ENCODE measurements at places on chromosomes 4 and X. TPM values are rescaled to one million over a fixed set of nuclear protein-coding genes. Genes with fewer than 3 reads are reported as not detected.
A peak's percentile ranks its signal among the peaks of the same experiment; 100 is the strongest.

DNA sequence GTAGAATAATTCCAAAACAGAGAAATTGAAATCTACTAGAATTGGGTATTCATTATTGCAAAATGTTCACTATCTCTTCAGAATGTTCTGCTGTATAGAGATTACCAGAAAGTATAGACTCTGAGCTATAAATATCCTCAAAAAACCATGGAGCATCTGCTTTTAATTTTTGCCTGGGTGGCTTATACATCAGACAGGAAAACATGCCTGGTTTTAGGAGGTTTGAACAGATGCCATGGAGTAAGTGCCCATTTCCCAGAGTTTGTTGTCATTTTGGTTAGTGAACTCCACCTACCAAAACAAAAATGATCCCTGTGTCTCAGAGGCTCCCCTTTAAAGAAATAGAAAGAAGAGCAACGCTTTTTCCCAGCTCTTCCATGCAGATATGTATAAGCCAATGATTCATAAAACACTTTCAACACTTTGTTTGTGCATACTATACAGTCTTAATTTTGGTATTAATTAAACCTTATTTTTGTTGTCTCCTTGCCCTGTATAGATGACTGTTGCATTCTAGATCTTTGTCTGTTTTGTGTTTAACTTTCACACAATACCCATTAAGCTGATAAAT lies 68.7 kb downstream of the MEPE start:
- no peak for DNase-seq

DNA sequence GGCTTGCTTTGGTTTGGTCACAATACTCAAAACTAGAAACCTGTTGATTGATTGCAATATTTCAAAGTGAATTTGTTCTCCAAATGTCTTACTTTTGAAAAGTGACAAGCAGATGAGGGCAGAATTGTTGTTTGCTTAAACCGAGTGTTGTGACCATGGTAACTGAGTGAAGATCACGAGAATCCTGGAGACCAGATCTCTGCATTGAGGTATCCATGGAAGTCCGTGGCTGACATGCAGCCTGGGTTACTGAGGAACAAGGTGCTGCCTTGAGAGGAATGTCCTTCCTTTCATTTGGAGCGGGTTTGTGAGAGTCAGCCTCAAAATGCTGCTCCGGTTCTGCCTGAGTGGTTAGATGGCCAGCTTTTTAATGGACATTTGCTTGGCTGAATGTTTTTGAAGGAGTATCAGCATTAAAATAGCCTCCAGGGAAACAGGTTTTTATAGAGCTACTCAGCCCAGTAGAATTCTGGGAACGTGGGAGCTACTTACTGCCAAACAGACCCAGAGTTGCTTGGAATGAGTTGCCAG lies 31.3 kb downstream of the NYX start:
- DNase-seq: no peak

GRCh38 chrX:101659601-101660063 lies at the start of gene ARMCX2:
TSS of gene ARMCX2 (minus strand) at chrX:101659850. CDS start at chrX:101657588, 2,262 bp downstream.
- peak; percentile 69 for DNase-seq

DNA sequence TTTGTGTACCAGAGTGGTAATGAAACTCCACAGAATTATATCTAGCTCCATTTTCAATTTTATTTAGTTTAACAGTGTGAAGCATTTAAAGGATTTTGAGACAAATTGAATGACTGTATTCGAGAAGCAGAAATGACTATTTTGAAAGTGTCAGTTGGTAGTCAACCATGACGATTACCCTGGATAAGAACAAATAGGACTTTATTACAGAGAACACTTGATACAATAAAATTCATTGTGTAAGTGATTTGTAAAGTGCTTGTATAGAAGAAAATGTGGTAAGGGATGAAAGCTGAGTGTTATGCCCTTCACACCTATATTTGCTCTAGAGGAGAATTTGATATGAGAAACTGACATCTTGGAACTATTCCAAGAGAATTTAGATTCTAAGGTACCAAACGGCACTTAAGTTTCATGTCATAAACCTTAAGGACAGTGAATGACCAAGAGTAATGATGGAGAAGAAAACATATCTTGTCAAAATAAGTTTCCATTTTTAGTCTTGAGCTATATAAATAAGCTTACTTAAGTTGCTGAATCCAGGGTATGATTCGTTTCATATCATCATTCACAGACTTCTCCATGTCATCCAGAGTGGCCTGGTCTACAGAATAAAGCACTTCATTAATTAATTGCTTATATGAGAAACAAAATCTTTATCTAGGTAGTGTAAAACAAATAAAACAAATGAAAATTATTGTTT lies 34.6 kb downstream of the MED14 start:
- no peak for DNase-seq

The NAA11 gene
- not detected for total RNA-seq

The PLXNB3 gene
- 0.36 TPM for total RNA-seq

- DNase-seq: no peak
Observed at GRCh38 chr4:7189066-7189465, 3.3 kb upstream of the SORCS2 start.

- DNase-seq: peak; percentile 58
Observed at GRCh38 chr4:86818211-86818610, 31.0 kb downstream of the SLC10A6 start.

DNA sequence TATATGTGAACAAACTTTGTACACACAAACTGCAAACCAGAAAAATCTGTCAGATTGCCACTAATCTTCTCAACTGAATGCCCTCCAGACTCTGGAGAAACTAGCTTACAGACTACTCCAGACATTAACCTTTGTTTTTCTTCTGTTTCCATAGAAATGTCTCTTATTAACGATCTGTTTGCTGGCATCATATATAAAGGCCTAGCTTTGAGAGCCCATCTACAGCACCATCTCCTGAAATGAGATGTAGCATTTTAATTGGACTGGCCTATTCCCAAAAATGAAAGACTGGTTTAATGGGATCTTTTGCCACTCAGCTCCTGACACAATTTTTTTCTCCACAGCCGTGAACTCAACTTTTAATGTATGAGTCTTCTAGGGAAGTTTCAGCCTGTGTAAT lies 266.0 kb upstream of the IL1RAPL1 start:
- DNase-seq: no peak

GRCh38 chr4:175419236-175419718 lies 392.8 kb downstream of the GPM6A start:
- DNase-seq: peak; percentile 96

The TMEM156 gene
- total RNA-seq: 0.54 TPM

- no peak for DNase-seq
Observed at GRCh38 chrX:111123606-111124179, 27.7 kb downstream of the PAK3 start.

- no peak for DNase-seq
Observed at GRCh38 chr4:123297836-123298235, 98.8 kb upstream of the SPRY1 start.

DNA sequence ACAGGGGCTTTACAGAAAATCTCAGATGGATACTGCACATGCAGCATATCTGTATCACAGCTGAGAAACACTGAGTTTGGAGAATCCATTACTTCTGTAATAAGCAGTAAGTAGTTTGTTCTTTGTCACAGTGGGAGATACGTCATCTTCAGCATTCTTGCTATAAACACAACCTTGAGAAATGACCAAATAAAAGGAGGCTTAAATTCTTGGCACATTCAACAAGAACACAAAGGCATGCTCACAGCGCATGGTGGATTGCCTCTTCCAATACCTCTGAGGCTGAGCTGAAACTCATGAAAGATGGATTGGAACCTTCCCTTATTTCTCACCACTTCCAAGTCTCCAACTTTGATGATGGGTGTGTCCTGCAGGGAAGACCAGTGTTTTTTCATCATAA lies 54.5 kb downstream of the ANXA5 start:
- peak; percentile 28 for DNase-seq

DNA sequence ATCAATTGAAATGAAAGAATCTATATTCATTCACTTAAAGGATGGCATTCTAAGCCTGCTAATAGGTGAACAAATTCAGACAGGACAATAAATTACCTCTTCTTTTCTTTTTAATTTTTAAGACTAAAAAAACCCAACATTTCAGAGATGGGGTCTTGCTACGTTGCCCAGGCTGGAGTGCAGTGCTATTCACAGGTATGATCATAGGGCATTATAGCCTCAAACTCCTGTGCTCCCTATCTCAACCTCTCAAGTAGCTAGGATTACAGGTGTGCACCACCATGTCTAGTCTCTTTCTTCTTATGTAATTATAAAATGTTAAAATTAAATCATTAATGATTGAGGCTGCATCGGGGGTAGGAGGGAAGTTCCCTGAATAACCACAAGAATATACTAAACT lies 52.5 kb upstream of the PDLIM5 start:
- no peak for DNase-seq

The AVPR2 gene
- total RNA-seq: not detected

- DNase-seq: no peak
Observed at GRCh38 chr4:58252656-58253055, 1142.5 kb upstream of the IGFBP7 start.

DNA sequence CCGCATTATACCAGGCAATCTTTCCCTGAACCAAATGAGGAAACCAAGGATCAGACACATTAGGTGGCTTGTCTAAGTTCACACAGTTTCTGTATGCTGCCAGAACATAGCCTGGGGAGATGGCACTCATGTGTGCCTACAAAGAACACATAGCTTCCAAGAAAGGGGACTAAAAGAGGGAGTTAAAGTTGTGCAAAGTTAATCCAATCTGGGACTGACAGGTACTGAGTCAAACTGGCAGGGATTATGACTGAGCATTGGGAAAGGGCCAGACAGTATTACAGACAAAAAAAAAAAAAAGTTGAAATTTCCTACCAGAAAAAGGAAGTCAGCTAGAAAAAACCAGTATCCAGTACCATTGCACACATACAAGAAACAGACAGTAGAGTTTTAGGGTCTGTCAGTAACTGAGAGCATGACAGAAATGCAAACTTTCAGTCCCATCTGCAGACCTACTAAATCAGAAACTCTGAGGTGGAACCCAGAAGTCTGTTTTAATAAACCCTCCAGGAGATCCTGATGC lies 37.2 kb downstream of the ADAMTS3 start:
- DNase-seq: no peak

DNA sequence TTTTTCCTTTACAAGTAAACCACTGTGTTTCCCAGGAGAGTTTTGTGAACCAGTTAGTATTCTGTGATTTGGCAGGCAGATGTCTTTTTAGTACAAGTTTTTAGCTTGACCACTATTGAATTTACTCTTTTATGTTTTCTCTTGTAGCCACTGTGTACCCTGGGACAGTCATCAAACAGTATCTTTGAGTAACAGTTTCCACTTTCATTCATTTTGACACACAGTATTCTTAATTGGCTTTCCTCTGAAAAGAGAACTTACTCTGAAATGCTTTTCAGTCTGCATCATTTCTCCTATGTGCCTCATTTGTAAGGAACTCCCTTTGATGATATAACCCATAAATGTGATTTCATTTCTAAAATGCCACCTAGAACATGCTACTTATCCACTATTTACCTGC lies 476.5 kb downstream of the PDGFC start:
- no peak for DNase-seq

- DNase-seq: peak; percentile 80
Observed at GRCh38 chrX:9911487-9911886, 55.7 kb upstream of the CLDN34 start.

GRCh38 chrX:15718283-15718970 lies 19.6 kb upstream of the CA5B start:
- no peak for DNase-seq

- DNase-seq: no peak
Observed at GRCh38 chr4:116438417-116438816, 647.0 kb downstream of the TRAM1L1 start.

DNA sequence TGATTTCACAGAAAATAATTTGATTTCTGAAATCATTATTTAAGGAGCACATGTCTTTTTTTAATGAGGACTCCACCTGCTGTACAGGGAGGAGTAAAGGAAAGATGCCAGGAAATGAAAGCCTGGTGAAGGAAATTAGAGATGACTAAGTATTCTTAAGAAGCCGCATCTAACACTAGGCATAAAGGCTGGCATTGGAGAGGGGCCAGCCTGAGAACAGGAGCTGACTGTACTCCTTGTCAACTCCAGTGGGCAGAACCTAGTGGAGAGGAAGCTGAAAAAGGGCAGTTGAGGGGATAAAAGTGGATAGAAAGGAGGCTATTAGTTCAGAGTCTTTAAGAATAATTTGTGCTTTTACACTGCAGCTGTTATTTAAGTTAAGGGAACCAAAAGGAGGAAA lies 393.0 kb downstream of the PPP1R2C start:
- no peak for DNase-seq

DNA sequence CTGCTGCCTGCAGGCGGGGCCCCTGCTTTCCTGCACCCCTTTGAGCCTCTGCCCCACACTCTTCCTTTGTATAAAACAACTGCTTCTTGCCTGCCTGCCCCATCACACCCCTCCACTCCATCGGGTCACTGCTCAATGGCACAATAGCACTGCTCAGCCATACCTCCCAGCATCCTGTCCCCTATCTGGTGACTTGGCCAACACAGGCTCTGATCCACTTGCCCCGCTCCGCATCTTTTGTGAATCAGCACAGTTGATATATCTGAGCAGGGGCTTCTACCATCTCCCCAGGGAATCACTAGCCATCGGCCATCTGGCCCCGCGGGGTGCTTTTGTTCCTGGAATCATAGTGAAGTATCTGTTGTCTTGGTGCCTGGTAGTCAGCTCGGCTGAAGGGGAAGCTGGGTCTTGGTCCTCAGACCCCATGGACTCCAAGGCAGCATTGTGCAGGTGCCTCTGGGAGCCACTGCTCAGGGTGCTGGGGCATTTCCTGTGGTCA lies 45.3 kb downstream of the MAP7D3 start:
- DNase-seq: no peak

Measured in IMR-90 (cell line).